HEK293T (cell line): ENCODE measurements at places on chromosomes 16 and 17.

- no peak for DNase-seq
Observed at GRCh38 chr16:19239511-19240155, 45.9 kb upstream of the CLEC19A start.

GRCh38 chr16:28212532-28212873 lies 738 bp upstream of the XPO6 start:
- no peak for DNase-seq

GRCh38 chr16:84768061-84768807 lies 51.6 kb upstream of the CRISPLD2 start:
- DNase-seq, result no peak

DNA sequence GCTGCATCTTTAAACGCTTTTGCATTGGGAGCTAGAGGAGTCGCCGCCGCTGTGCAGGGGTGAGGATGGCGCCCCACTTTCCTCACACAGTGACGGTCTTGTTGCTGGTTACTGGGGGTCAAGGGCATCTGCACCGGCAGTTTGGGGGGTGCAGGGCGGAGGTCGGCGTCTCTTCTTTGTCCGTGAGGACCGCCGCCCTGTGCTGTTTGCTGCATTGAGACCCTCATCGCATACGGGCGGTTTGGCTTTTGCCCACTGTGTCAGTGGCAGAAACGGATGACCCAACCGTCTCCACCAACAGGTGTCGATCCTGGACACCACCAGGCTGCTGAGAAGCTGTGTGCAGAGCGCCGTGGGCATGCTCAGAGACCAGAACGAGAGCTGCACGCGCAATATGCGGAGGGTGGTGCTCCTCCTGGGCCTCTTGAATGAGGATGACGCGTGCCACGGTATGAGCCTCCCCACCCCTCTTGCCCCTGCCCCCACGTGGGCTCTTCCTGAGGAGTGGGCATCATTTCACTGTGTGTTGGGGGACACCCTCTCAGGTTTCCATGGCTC lies 61.2 kb upstream of the ENDOV start:
- DNase-seq, result no peak

DNA sequence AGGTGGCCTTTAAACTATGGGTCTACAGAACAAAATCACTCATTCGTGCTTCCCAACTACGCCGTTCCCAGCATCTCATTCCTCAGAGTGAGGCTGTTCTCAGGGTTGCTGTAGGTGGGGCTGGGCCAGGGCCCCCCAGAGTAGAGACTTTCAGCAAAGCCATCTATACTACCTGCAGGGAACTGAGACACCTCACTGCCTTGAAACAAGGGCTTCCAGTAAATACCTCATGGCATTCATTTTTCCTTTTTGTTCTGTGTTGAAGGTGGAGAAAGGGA lies 4.2 kb upstream of the SDK2 start:
- DNase-seq, result no peak

GRCh38 chr16:4871071-4871470 lies 23.8 kb downstream of the UBN1 start:
- DNase-seq, result no peak

DNA sequence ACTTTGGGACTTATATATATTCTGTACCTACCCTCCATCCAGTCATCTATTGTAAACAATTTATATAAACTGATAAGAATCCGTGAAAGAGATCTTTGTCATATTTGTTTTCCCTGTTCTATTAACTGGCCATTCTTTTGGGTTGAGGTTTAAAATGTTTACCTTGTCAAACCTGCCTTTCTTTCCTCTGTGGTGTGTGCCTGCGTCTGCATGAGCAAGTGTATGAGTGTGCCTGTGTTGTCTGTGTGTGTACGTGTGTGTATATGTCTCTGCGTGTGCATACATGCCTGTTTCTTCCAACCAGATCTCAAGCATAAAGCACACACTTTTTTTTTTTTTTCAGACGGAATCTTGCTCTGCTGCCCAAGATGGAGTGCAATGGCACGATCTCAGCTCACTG lies 201.5 kb downstream of the C16orf95 start:
- no peak for DNase-seq

DNA sequence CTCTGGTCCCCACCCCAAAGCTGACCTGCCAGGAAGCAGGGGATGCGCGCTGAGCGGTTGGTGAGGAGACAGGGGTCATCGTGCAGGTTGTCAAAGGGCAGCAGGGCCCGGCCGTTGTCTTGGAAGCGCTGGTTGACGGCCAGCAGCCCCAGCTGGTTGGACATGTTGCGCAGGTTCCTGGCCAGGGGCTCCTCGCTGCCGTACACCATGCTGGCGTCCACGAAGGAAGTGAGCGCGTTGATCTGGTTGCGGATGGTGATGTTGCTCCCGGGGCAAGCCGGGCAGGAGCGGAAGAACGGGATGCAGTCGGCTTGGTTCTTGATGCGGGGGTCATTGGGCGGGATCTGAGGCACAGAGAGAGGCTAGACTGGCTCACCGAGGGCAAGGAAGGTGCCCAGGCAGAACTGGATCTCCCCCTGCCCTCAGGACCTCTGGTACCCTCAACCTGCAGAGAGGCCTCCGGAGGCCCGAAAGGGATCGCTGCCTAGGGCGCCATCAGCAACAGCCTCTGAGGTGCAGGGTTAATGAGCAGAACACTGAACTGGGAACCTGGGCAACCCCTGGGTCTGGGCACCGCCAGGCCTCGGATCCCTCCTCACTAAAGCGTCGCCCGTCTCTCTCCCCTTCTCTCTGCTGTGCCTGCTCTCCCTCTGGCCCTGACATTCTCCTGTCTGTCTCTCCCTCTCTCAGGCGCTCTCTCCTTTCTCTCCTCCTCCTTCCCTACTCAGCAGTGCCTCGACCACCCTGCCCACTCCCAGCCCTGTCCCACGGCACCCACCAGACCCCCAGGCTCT lies 2.7 kb downstream of the MPO start:
- peak; percentile 4 for DNase-seq

DNA sequence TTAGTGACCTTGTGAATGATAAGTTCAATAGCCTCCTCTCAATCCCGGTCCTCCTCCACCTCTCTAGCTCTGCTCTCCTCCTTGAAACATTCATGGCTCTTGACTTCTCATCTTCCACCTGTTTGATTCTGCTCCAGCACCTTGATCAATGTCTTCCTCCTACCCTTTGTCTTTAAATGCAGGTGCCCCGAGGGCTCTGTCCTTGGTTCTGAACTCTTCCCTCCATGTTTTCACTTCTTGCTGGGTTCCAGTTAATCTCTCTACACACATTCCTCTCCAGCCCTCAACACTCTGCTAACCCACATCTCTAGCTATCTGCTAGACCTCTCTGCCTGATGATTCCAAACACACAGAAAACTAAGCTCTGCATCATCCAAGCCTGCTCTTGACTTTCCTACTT lies 13.4 kb downstream of the CD300E start:
- DNase-seq, result no peak

- DNase-seq, result no peak
Observed at GRCh38 chr17:73311428-73311780, 397 bp downstream of the CDC42EP4 start.

DNA sequence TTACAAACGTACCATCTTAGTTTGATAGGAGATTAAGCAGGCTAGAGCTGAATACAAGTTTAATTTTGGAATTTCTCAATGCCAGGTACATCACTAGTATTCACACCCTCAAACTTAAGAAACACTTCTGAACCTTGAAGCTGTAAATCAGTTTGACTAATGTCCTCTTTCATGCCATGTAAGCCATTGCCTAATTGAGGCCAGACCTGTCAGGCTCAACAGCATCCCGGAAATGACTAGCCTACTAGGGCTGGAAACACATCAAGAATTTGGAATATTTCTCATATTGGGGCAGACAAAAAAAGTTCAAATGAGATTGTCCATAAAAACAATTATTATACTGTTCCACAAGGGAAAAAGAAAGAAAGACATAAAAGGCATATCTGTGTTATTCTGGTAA lies 1.7 kb downstream of the USP32 start:
- DNase-seq, result no peak

DNA sequence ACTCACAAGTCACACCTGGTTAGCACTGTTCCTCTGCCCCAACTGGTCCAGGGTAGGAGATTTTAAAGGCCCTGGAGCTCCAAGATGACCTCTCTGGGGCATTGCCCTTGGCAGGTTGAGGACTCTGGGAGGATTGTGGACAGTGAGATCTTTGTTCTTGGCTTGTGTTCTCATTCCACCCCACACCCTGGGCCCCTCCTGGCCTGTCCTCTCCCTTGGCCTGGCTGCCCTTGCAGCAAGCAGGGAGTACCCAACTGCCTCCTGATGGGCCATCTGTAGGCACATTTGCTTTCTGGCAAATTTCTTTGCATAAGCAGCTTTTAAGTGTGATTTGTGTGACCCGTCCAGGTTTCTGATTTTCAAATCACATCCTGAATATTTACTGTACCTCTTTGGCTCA lies 239.6 kb downstream of the UTP18 start:
- DNase-seq, result no peak

- DNase-seq, result no peak
Observed at GRCh38 chr17:77600346-77600745, 358.2 kb upstream of the TNRC6C start.

GRCh38 chr17:48026502-48027321 lies 10.9 kb downstream of the COPZ2 start:
- DNase-seq, result peak; percentile 86

- DNase-seq, result no peak
Observed at GRCh38 chr16:86259499-86259898, 250.8 kb upstream of the FOXF1 start.

DNA sequence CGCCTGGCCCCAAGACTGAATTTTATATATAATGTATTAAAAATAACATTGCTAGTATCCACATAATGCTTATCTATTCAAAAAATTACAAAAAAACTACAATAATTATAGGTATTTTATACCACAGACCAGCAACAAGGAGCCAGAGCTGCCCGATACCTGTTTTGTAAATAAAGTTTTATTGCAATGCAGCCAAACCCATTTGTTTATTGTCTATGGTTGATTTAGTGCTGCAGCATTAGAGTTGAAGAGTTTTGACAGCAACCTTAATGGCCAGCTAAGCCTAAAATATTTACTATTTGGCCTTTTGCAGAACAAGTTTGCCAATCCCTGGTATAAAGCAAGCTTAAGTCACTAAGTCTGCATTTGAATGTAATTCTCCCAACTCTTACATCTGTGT lies 5.6 kb downstream of the MEIOC start:
- DNase-seq, result no peak
